ENCODE measurements at places on chromosomes 16 and 17. TPM values are rescaled to one million over a fixed set of nuclear protein-coding genes. Genes with fewer than 3 reads are reported as not detected.

TMEM235 gene
- not detected for total RNA-seq

MFAP4 gene
- 2.5 TPM for total RNA-seq

KRTAP16-1 gene
- total RNA-seq, result not detected

GRCh38 chr16:75580-76501 is 2.2 kb upstream of the MPG start:
- no peak for DNase-seq

All from progenitor cell of endocrine pancreas (in vitro differentiated cells).